ENCODE measurements at places on chromosomes 16 and 17.

DNA sequence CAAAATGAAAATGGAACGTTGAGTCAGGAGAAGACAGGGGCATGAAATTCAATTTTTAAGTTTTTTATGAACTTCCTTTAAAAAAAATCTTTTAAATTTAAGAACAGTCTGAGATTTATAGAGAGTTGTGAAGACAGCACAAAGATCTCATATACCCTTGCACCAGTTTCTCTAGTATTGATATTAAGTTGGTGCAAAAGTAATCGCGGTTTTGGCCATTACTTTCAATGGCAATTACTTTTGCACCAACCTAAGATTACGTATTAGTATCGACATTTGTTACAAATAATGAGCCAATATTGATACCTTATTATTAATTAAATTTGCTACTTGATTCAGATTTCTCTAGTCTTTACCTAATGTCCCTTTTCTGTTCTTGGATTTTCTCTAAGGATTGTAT, 684.4 kb upstream of the CDH8 start:
- no peak for DNase-seq

DNA sequence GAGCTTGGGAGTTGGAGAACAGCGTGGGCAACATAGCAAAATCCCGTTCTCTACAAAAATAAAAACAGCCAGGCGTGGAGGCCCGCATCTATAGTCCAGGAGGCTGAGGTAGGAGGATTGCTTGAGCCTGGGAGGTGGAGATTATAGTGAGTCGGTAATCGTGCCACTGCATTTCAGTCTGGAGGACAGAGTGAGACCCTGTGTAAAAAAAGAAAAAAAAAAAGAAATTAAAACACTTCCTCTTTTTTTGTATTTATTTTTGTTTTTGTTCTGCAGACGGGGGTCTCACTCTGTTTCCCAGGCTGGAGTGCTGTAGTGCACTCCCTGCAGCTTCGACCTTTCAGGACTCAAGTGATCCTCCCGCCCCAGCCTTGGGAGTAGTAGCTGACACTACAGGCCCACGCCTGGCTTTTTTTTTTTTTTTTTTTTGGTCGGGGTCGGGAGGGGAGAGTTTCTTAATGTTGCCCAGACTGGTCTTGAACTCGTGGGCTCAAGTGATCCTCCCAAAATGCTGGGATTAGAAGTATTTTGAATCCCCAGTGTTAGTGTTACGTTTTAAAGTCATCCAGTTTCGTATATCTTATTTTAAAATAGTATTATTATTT, 1.5 kb downstream of the IST1 start:
- no peak for DNase-seq

- no peak for DNase-seq
Observed at GRCh38 chr17:39996800-39997199, 16.2 kb downstream of the PSMD3 start.

- no peak for DNase-seq
Observed at GRCh38 chr16:58046936-58047335, 21.4 kb downstream of the MMP15 start.

- no peak for DNase-seq
Observed at GRCh38 chr17:56887552-56888467, 26.0 kb downstream of the TRIM25 start.

DNA sequence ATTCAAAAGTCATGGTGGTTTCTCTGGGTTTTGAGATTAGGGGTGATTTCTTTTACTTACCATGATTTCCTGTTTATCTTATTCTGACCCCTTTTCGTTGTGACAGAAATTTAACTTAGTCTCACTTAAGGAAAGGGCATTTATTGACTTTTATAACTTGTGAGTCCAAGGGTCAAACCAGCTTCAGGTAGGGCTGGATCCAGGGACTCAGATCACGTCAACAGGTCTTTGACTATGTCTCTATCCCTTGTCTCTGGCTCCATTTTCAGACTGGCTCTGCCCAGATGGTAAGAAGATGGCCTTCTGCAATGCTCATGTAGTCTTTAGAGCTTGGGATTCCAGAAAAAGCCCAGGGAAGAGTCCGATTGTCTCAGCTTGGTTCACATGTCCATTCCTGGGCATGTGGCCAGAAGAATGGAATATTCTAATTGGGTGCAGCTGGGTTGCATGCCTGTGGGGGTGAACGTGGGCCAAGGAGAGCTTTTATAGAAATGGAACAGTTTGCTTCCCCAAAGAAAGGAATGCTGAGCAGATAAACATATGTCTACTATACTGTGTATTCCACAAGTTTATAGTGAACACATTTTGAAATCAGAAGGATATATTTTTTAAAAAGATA, 13.4 kb downstream of the USP43 start:
- DNase-seq: no peak

DNA sequence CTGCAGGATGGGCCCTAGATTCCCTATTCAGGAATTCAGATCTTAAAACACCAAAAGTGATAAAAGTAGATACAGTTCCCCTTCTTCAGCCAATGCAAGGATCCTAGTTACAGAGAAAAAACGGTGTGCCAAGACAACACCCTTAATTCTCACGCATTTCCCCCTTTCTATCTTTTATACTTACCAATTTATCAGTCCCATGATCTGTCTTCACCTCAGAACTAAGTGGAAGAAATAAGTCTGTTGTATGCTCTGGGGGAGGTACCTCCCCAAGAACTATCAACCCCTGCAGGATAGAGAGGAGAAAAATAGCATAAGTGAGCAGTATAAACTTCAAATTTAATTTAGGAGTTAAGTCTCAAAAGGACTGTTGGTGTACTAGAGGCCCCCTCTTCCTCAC, 83.2 kb downstream of the STH start:
- no peak for DNase-seq

DNA sequence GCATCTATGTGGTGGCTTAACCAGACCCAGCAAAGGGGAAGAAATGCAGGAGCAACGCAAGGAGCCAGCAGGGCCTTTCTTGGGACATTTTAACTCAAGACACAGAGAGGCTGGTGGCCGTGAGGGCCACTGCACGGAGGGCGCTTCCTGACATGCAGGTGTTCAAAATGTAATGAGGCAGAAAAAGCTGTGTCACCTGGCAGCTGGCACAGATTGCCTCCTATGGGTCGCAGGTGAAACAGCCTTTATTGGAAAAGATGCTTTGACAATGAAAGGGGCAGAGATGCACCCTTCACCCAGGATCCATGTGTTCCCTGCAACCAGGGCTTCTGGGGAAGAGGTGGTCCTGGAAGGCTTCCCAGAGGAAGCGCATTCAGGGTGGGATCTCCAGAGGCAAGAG, 219.3 kb downstream of the XYLT1 start:
- DNase-seq: no peak

Data from head of caudate nucleus (tissue), 42 donors.